ENCODE measurements at places on chromosomes 5 and 9. TPM values are rescaled to one million over a fixed set of nuclear protein-coding genes. Genes with fewer than 3 reads are reported as not detected.

The SCAI gene
- 7.0 TPM for total RNA-seq

The PCDHB7 gene
- total RNA-seq: 0.89 TPM

The BTNL9 gene
- total RNA-seq: 87.7 TPM

GRCh38 chr9:6506571-6506970, 93.6 kb downstream of the UHRF2 start:
- peaks cover 50% of the 10 kb centered on the region for H3K36me3 ChIP-seq
- no peaks in the 10 kb centered on the region for H3K27me3 ChIP-seq
- H3K4me3 ChIP-seq: no peak overlapping the region
- H3K27ac ChIP-seq: no peak overlapping the region
- no peak for DNase-seq

DNA sequence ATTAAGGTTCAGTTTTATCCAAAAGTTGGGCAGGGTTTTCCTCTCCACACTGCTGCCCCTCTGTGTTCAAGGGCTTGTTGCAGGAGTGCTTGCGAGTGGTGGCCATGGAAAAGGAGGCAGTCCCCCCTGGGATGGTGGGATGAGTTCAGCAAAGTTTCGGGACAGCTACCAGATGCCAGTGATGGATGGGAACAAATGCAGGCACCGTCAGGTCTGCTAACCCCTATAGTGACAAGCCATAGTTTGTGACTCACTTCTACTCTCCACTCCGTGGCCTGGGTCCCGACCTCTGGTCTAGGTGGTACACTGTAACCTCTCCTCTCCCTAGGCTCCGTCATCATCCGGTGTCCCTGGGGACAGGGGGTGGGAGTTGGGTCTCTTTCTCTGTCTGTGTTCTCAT, 3.8 kb upstream of the RNF14 start:
- no peaks in the 10 kb centered on the region for H3K36me3 ChIP-seq
- H3K4me1 ChIP-seq: peaks cover 48% of the 10 kb centered on the region
- no peak for DNase-seq
- no peak overlapping the region for H3K27ac ChIP-seq

DNA sequence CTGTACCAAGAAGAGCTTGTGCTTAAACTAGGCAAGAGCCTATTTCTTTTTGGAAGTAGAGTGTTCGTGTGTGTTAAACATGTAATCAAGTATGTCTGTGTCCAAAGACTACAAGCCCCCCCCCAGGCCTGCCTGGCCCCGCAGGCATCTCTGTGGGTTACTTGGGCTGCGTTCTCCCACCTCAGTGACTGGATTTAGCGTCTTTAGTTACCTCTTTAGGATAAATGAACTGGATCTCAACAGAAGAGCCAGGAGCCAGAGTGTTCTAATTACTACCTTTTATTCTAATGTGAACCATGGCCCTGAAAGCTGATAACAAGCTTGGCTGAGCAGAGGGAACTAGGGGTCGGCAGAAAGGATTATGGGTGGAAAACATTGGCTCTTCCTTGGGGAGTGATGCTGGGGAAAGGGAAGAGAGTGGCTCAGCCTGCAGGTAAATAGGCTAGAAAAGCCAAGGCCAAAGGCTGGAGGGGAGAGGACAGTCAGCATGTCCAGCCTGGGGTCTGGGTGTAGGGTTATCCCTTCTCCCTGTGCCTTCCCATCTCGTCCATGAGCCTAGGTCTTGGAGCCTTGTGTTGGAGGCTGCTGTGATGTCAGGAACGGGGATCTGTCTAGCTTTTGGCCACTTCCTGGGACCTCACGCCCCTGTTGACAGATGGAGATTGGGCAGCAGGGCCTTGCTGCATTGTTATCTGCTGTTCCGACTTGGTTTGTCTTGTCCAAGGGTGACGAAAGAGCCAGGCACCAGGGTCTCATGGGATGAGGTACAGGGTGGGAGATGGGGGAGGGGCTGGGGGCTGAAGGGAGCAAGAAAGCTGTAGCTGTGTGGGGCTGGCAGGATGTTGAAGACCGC, 11.1 kb downstream of the CD74 start:
- no peak overlapping the region for H3K4me3 ChIP-seq
- no peaks in the 10 kb centered on the region for H3K27me3 ChIP-seq
- DNase-seq: no peak
- H3K27ac ChIP-seq: peak overlapping the region; percentile 97
- H3K4me1 ChIP-seq: peaks cover 65% of the 10 kb centered on the region

DNA sequence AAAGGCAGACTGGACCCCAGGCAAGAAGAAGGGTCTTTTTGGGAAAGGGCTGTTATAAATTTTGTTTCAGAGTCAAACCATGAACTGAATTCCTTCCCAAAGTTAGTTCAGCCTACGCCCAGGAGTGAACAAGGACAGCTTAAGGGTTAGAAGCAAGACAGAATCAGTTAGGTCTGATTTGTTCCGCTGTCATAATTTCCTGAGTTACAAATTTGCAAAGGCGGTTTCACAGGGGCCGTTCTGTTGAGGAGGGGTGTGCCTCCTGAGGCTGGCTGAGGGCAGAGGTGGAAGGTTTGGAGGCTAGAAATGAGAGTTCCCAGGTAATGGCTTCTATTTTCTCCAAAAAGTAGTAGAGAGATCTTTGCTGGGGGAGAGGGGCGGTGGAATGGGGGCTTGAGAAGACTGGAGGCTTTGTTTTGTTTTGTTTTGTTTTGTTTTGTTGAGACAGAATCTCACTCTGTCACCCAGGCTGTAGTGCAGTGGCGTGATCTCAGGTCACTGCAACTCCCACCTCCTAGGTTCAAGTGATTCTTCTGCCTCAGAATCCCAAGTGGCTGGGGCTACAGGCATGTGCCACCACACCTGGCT, 4.1 kb upstream of the CERCAM start:
- H3K36me3 ChIP-seq: no peaks in the 10 kb centered on the region
- no peak for DNase-seq
- no peak overlapping the region for H3K27ac ChIP-seq
- peaks cover 21% of the 10 kb centered on the region for H3K4me1 ChIP-seq

GRCh38 chr5:95022967-95023695, 261.8 kb downstream of the MCTP1 start:
- DNase-seq: no peak
- H3K27ac ChIP-seq: no peak overlapping the region
- no peaks in the 10 kb centered on the region for H3K27me3 ChIP-seq

DNA sequence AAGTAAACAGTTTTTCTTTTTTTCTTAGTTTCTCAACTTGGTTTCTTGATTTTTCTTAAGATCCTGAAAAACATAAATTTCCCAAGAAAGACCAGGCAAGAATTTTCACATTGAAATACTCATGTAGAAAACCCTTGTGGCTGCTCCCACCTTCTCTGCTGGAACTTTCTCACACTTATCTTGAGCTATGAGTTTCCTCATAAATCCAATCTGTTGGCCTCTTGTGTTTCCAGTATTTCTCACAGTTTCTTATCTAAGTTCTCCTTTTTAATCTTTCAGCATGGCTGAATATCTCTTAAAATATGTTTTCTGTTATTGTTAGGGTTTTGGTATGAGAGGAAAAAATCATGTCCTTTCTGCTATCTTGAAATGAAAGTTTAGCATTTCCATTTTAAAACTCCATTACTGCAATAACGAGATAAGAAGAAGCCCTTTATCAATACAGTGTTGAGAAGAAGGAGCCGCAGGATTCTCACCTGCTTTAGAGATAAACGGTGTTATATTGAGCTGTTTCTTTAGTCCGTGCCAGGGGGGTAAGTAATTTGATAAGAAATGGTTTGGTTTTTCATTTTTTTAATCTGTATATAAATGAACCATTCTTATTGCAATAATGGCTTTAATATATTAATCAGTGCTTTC, 89.3 kb downstream of the ALDH1A1 start:
- no peaks in the 10 kb centered on the region for H3K27me3 ChIP-seq
- H3K36me3 ChIP-seq: no peaks in the 10 kb centered on the region
- no peak overlapping the region for H3K4me3 ChIP-seq

DNA sequence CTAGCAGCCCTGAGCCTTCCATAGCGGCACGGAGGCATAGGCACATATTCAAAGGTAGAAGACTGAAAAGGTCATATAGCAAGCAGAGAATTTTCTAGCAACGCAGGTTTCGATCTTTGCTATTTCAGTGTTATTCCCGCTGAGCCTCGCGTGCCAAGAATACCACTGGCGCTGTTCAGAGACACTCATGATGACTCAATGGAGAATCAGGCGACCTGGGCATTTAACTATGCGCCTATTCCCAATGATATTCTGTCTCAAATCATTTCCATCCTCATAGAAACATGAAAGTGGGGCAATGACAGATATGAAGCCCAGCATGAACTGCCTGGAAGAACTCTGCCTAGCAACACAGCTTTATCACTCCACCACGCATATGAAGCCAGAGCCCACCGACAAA, 59.9 kb downstream of the EFNA5 start:
- no peak overlapping the region for H3K27ac ChIP-seq
- no peaks in the 10 kb centered on the region for H3K27me3 ChIP-seq
- no peaks in the 10 kb centered on the region for H3K36me3 ChIP-seq
- no peak for DNase-seq
- H3K4me3 ChIP-seq: no peak overlapping the region
- H3K4me1 ChIP-seq: no peaks in the 10 kb centered on the region

DNA sequence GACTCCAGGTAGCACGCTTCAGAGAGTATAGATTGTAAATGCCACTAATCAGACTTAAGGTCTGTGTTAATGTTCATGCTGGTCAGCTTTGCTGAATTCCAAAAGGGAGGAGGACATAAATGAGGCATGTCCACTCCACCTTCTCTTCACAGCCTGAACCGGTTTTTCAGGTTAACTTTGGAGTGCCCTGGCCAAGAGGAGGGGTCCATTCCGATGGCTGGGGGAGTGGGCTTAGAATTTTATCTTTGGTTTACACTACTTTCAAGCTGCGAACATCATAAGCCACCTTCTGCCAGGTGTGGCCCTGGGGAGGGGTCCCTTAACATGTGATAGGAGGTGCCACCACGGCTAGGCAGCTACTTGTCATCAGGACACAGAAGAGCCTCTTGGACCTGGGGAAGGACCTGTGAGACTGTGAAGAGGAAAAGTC, 24.2 kb downstream of the ABO start:
- peaks cover 13% of the 10 kb centered on the region for H3K4me1 ChIP-seq
- H3K27ac ChIP-seq: no peak overlapping the region
- H3K4me3 ChIP-seq: no peak overlapping the region
- no peak for DNase-seq
